Lung microvascular endothelial cell (primary cell): ENCODE measurements at places on chromosomes 1 and 21.
A peak's percentile ranks its signal among the peaks of the same experiment; 100 is the strongest.

- no peak for DNase-seq
These were observed 71.7 kb downstream of the NRIP1 start for GRCh38 chr21:14993115-14993514.

DNA sequence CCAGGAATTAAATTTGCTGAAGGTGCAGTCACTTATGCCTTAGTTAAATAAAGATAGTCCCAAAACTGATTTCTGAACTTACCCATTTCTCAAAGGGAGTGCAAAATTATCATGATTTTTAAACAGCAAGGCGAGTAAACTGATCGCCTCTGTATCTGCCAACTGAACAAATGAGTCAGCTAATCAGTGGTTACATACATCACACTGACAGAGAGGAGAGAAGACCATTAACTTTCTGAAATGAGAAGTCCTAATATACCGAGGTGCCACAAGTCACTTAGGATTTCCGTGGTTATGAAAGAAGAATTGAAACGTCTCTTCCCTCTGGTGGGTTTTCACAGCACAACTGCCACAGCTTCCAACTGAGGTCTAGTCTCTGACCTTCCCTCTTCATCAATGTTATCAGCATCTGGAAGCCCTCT is 400.7 kb downstream of the SMYD3 start:
- no peak for DNase-seq

DNA sequence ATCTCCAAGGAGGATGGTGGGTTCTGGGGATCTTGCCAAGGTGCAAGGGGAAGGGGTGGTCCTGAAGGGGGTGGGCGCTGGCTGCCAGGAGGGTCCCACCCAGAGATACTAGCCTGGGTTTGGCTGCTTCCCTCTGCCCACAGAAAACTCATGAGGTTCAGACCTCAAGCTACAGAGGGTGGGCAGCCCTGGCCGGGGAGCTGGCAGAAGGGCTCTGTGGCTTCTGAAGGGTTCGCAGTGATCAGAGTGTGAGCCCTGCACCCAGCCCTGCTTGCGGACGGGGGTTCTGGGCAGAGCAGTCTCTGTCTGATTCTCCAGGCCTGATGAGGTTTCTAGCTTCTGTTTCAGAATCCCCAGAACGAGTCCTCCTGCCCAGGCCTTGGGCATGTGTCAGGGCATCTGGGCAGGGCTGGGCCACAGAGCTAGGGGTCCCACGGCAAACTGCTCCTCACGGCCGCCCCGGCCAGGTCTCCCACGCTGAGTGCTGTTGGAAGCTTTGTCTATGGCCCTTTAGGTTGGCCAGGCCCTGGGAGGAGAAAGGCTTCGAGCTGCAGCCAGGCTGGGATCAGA is 635 bp upstream of the MMEL1 start:
- no peak for DNase-seq

- peak; percentile 82 for DNase-seq
These were observed 53.2 kb upstream of the RAVER2 start for GRCh38 chr1:64691626-64692025.

DNA sequence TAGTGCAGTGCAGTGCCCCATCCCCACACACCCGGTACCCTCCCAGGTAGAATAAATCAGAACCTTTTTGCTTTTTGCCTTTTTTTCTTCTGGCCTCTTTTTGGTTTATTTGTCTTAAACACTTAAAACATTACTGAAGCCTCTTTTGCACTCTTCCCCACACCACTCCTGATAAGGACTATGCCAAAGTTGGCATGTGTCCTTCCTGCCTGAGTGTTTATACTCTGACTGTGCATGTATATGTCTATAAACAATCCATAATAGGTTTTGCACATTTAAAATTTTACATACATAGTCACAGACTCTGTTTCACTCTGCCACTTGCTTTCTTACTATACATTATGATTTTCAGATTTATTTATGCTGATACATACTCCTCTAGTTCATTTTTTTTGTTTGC is 59.6 kb downstream of the BEND5 start:
- DNase-seq = no peak
